ENCODE measurements at places on chromosomes 12 and 14.

- DNase-seq = no peak
Measured at GRCh38 chr14:72740504-72740961, 153.4 kb downstream of the DPF3 start.

GRCh38 chr14:23624830-23625404 lies 11.2 kb upstream of the DHRS2 start:
- DNase-seq = no peak

GRCh38 chr14:76900682-76901081 lies 74.5 kb downstream of the LRRC74A start:
- DNase-seq = no peak

DNA sequence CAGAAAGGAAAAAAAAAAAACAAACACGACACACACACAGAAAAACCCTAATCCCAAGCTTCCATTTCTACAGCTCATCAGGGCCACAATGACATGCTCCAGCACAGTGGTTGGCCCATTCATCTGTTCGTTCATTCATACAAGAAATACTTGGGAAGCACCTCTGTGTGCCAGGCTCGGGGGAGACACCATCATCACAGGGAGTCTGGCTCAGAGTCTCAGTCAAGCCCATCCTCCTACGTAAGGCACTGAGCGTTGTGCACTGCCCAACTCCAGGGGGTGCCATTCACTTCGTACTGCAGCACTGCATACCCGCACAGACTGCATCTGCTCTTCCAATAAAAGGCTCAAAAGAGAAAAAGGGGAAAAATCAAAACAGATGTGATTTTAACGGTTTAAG lies 15.3 kb downstream of the VPS37B start:
- DNase-seq = no peak

DNA sequence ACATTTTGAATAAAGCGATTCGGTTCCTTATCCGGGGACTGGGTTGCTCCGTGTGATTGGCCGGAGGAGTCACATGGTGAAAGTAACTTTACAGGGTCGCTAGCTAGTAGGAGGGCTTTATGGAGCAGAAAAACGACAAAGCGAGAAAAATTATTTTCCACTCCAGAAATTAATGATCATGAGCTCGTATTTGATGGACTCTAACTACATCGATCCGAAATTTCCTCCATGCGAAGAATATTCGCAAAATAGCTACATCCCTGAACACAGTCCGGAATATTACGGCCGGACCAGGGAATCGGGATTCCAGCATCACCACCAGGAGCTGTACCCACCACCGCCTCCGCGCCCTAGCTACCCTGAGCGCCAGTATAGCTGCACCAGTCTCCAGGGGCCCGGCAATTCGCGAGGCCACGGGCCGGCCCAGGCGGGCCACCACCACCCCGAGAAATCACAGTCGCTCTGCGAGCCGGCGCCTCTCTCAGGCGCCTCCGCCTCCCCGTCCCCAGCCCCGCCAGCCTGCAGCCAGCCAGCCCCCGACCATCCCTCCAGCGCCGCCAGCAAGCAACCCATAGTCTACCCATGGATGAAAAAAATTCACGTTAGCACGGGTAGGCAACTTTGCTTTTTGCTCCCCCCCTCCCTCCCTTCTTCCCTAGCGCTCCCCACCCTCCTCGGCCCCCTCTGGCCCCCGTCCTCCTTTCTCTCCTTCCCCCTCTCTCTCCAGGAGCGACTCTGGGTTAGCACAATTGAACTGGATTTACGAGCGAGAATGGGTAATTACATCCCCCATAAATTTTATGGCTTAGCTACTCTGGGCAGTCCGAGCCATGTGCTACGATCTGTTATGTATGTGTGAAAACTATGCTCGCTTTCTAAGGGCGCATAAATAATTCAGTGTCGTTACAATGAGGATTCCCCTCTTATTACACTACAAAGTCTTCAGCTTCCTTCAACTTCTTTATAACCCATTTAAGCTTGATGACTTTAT lies at the start of gene HOXC4:
TSS of gene HOXC4 (plus strand) at position 85 of the 991 bp plus-strand sequence. CDS start at position 173, 88 bp downstream.
- no peak for DNase-seq

- DNase-seq = no peak
Measured at GRCh38 chr14:77113644-77114043, 15.6 kb downstream of the CIPC start.

DNA sequence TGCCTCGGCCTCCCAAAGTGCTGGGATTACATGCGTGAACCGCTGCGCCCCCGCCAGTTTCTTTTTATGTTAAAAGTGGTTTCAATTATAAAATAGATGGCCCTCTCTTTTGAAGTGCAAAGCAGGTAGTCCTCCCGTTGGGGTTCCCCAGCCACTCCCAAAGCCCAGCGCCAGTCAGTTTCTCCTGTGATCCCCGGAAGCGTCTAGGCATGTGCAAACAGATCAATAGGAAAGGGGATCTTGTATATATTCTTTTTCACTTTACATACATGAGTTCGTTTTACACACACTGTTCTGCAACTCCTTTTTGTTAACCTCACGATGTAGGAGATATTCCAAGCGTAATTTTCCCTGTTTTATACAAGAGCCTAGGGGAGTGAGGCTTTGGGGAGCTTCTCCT lies 16.3 kb upstream of the DLK1 start:
- no peak for DNase-seq

DNA sequence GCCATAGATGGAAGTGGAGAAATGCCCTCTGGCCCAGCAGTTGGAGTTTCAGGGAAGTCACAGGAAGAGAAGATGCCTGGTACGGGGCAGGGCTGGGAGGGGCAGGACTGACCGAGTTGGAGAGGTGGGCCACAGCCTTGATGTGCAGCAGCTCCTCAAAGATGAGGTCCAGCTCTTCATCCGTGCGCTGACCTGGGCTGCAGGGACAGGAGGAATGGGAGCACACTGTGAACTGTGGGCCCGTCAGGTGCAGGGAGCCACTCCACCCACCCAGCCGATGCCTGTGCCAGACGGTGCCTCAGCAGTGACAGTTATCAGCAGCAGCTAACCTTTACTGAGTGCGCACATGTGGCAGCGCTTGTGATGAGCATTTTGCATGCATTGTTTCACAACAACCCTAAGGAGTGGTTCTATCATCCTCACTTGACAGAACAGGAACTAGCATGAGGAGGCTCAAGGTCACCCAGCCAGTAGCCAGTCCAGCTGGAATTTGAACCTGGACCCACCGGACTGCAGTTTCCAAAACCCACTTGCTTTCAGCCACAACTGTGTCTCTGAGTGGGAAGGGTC lies 8.4 kb downstream of the RAPGEF3 start:
- no peak for DNase-seq

GRCh38 chr14:44889595-44890471 lies 71.9 kb downstream of the KLHL28 start:
- DNase-seq = no peak

DNA sequence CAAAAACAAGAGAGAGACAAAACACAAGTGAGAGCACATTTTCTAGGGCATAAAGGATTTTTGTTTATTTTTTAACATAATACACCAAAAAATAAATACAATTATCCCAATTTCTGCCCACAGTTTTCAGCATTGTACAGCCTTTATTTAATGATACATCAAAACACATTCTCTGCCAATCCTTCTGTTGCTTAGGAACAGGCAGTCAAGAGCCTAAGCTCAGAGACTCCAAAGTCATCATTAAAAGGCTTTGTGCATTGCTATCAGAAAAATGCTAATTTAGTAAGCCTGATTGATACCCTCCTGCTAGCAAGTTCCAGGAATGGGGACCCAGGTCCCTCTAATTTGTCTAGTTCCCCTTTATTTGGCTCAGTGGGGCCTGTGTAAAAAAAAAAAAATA lies 536.5 kb downstream of the RPS29 start:
- no peak for DNase-seq

DNA sequence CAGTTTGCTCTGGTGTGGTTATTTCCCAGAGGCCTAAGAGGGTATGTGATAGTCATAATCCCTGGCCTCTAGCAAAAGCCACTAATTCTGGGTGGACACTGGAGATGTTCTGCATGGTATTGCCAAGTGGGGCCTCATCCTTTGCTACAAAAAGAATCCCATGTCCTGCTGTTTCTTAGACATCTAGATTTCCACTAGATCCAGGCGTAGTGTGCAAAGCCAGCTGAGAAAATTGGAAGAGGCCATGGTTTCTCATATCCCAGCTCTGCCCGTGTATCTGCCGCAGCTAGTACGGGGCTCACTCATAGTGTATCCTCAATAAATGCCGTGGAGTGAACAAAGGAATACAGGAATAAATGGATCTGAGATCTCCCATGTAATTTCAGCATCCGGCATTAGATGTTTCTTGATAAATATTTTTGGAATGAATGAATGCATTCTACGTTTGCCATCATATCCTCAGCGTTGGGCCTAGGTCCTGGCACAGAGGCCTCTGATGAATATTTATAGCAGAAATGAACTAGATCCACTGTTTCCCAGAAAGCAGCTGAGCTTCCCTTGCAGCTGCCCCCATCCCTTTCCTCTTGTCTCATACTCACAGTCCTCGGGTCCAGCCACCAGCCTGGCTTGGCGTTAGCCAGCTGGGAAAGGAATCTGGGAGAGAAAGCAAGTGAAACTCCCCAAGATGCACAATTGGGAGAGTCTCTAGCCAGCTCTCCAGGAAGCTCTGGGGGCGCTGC lies 76.3 kb upstream of the NOS1 start:
- DNase-seq = no peak

GRCh38 chr12:50387487-50387886 lies 8.9 kb downstream of the FAM186A start:
- no peak for DNase-seq

Measured in GM18507 (cell line).